Stimulated activated CD8-positive, alpha-beta memory T cell treated with anti-CD3 and anti-CD28 coated beads, Interleukin-2, amount 100 ng/mL, for 48 hours (primary cell): ENCODE measurements at places on chromosomes 6 and 20.

DNA sequence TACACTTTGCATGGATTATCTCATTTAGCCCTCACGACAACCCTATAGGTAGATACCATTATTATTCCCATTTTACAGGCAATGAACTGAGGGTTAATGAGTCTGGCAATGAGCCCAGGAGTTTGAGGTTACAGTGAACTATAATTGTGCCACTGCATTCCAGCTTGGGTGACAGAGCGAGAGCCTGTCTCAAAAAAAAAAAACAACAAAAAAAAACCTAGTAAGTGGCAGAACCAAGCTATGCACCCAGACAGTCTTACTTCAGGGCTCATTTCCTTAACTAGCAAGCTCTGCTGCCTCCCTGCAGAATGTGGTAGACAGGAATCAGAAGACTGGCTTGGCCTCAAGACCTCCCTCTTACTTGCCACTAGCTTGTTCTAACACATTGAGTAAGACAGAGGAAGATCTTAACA lies 71.9 kb upstream of the RREB1 start:
- no peak for DNase-seq

DNA sequence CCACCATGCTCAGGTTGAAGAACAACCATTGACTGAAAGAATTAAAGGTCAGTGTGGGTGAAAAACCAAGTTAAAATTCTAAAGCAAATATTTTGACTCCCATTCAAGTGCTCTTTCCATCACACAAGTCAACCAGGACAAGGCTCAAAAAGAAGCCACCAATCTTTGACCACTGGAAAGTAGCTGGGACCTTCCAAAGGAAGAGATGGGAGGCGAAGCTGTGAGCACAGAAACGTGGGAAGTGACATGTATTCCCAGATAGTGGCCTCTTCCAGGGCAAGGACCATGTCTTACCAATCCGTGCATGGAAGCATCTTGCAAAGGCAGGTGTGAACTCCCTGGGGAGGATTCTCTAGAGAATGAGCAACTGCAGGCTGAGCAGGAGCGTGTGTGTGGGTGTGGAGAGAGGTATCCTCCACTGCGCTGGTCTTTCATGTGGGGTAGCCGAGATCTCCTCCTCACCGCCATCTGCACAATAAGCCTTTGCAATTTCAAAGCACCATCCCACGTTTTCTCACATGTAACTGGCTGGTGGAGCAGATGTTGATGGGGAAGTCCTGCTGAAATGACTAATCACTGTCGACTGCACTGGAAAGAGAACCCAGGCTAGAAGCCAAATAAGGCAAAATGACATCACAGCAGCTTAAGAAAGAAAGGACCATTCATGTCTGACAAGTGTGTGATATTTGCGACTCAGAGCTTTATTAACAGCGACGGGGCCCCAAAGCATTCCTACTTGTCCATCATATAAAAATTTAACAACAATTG lies 189.4 kb upstream of the RREB1 start:
- DNase-seq = peak; percentile 66

DNA sequence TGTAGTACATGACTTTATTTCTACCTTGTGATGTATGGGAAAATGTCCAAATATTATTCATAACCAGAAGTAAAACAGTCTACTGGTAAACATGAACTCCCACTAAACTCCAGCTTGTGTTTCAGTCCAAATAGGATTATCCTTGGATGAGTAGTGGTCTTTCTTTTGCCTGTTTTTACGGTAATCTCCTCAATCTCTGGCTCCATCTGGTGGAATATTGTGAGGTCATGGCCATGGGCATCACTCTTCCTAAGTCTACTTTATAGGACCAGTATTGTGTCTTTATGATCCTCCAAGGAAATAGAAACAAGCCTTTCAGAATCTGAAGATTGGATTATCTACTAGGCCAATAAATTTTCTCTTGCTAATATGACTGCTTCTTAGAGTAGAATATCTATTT lies 505.0 kb downstream of the BMP2 start:
- DNase-seq = no peak

DNA sequence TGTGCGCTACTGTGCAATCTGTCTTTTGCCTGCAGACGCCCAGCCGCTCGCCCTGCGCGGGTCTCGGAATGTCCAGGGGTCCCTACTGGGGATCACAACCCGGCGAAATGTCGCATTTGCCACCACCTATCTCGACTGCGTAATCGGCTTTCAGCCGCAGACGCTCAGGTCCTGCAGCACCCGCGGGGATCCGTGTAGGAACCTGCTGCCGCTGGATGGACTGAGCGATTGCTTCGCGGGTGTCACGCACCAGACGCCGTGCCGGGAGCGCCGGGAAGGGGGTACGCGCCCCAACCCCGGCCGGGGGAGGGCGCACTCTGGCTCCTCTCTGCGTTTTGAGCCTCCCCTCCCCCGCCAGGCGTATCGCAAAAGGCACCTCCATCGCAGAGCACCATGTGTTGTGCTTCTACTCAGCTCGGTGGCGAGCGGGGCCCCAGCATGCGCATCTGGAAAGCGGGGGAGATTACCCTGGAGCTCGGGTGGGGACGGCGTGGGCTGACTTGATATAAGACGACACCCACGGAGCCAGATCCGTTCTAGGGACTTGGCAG lies 747 bp upstream of the PTPRA start:
- DNase-seq = peak; percentile 74

- no peak for DNase-seq
Measured at GRCh38 chr20:45953672-45954071, 18.3 kb downstream of the ZNF335 start.

DNA sequence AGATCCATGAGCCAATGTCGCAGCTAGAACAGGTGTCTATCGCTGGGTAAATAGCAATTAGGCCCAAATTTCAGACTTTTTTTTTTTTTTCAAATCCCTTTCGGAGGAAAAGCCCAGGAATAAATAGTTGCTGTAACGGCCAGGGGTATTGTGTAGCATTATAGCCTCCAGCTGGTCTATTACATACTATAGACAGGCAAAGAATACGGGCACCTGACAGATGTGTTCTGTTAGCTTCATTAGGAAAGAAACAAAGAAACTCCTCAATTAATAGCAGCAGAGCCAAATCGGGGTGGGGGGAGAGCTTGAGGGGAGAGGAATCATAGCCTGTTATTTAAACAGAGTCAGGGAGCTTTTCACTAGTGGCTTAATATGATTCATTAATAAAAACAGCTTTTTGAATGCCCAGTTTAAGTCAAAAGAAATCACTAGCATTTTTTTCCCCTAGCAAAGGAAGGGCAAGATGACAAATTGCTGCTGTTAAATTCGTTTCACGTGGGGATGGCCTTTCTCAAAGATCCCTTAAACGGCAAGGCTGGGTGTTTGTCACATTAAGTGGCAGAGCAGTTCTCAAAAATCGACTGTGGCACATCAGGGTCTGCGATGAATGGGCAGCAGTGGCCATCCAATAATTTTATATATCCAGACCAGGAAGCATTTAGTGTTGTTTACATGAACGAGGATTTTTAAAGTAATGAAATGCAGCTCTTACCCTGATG lies 139.4 kb downstream of the ID4 start:
- no peak for DNase-seq
